WTC11 (cell line): ENCODE measurements at places on chromosomes 6 and 20. TPM values are rescaled to one million over a fixed set of nuclear protein-coding genes. Genes with fewer than 3 reads are reported as not detected.
A peak's percentile ranks its signal among the peaks of the same experiment; 100 is the strongest.

GRCh38 chr6:158233214-158233795 lies 65.2 kb downstream of the GTF2H5 start:
- peaks cover 22% of the 10 kb centered on the region for H3K27me3 ChIP-seq
- H3K36me3 ChIP-seq, result peaks cover 10% of the 10 kb centered on the region
- peaks cover 22% of the 10 kb centered on the region for H3K4me1 ChIP-seq
- peak overlapping the region; percentile 83 for H3K4me3 ChIP-seq

GRCh38 chr20:17712708-17713107 lies 12.9 kb downstream of the BANF2 start:
- DNase-seq, result no peak
- no peaks in the 10 kb centered on the region for H3K27me3 ChIP-seq
- no peaks in the 10 kb centered on the region for H3K36me3 ChIP-seq

- no peak overlapping the region for H3K4me3 ChIP-seq
- H3K4me1 ChIP-seq, result peaks cover 12% of the 10 kb centered on the region
- H3K27ac ChIP-seq, result no peak overlapping the region
- peaks cover 3% of the 10 kb centered on the region for H3K27me3 ChIP-seq
Measured at GRCh38 chr6:6518631-6519427, 69.7 kb upstream of the LY86 start.

- no peaks in the 10 kb centered on the region; the same call in 1 of the 2 replicates for H3K27me3 ChIP-seq
- no peak overlapping the region for H3K27ac ChIP-seq
- no peaks in the 10 kb centered on the region for H3K36me3 ChIP-seq
- no peak overlapping the region for H3K4me3 ChIP-seq
Measured at GRCh38 chr20:47024461-47024937, 129.9 kb downstream of the EYA2 start.

DNA sequence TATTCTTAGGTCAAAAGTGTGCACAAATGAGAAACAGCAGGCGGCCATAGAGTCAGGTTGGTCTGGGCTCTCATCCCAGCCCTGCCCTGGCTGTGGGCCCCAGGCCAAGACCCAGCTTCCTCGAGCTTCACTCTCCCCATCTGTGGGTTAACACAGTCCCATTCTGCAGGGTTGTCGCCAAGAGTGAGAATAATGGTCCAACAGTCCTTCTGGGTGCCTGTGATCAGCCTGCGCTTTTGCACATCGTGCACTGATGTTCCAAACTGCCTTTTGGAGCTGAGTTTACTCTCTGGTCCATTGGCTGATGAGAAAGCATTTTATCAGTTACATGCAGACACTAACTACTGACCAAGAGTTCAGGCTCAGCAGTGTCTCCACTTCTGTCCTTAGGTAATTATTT lies 82.6 kb downstream of the INSM1 start:
- H3K36me3 ChIP-seq, result no peaks in the 10 kb centered on the region
- DNase-seq, result no peak
- no peak overlapping the region for H3K4me3 ChIP-seq
- H3K27ac ChIP-seq, result no peak overlapping the region

DNA sequence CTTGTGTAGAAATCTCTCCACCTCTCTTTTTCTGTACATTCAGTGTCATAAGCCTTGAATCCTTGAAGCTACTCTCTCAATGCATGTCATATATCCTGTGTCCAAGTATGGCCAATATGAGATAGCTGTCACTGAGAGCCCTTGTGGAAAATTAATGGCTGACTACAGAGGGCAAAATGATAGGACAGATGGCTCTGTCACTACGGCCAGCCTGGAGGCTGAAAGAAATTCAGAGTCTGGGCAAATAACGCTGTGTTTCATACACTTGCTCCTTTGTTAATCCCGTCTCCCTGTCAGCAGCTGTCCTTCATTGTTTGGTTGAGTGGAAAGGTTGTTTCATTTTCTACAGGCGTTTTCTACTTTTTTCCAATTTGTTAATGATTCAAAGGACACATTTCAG lies 70.4 kb upstream of the VGLL2 start:
- no peak overlapping the region for H3K4me3 ChIP-seq
- no peaks in the 10 kb centered on the region for H3K27me3 ChIP-seq
- H3K27ac ChIP-seq, result no peak overlapping the region
- no peak for DNase-seq
- peaks cover 21% of the 10 kb centered on the region for H3K4me1 ChIP-seq

DNA sequence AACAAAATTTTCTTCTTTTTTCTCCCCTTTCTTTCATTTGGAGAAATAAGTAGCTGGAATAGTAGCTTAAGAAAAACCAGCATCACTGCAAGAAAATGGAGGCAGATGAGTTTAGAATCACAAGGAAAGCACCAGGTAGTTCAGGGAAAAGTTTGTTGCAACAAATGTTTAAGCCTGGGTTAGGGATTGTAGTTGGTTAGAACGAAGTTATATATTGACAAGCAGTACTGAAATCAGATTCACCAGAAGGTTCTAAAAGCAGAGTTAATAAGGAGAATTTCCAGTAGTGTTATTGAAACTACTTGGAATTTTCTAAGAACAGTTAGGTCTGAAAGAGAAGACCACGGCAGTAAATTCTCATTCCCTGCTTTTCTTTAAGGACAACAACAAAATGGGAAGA lies 70.2 kb downstream of the BMP2 start:
- H3K4me3 ChIP-seq, result no peak overlapping the region
- DNase-seq, result no peak
- no peaks in the 10 kb centered on the region for H3K36me3 ChIP-seq
- H3K27ac ChIP-seq, result no peak overlapping the region
- H3K27me3 ChIP-seq, result no peaks in the 10 kb centered on the region
- peaks cover 32% of the 10 kb centered on the region for H3K4me1 ChIP-seq

The OR12D3 gene
- total RNA-seq, result not detected in 3 replicates

GRCh38 chr6:166777096-166777630 lies 150.1 kb upstream of the RPS6KA2 start:
- no peak overlapping the region for H3K4me3 ChIP-seq
- H3K27ac ChIP-seq, result no peak overlapping the region
- H3K4me1 ChIP-seq, result peaks cover 11% of the 10 kb centered on the region
- H3K36me3 ChIP-seq, result no peaks in the 10 kb centered on the region

DNA sequence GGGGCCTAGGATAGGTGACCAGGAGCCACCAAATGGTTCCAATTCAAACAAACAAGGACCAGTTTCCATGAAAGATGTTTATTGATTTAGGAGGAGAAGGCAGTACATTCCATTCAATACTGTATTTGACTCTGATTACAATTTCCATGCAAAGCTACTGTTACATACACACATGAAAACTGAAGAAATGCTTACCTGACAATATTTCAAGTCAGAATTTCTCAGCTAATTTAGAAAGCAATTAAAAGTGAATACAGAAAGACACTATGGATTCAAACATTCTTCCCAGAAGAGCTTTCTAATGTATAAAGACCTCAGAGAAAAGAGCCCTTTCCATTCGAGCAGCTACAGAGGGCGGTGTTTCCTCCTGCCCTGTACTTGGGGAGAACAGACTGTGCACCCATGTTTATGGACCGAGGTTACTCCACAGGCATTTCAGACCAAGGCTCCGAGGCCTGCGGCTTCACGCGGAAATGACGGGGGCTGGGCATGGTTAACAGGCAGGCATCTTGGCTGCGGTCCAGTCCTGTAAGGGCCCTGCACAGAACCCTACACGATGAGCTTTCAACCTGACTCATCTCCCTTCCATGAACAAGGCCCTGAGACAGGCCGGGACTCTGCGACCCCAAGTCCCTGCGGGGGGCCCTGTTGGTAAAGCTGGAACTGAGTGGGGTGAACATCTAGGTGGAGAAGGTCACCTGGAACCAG lies 25.7 kb upstream of the TCFL5 start:
- no peak overlapping the region for H3K4me3 ChIP-seq
- peaks cover 57% of the 10 kb centered on the region for H3K36me3 ChIP-seq

The ZFAND3 gene
- 45.4 to 51.6 TPM (median 50.3 TPM) in 3 replicates for total RNA-seq

- H3K4me1 ChIP-seq, result peaks cover 13% of the 10 kb centered on the region
- H3K27ac ChIP-seq, result no peak overlapping the region
- no peak for DNase-seq
- no peaks in the 10 kb centered on the region for H3K27me3 ChIP-seq
- H3K4me3 ChIP-seq, result no peak overlapping the region
- H3K36me3 ChIP-seq, result peaks cover 61% of the 10 kb centered on the region
Measured at GRCh38 chr20:41174373-41174772, 37.0 kb downstream of the PLCG1 start.

DNA sequence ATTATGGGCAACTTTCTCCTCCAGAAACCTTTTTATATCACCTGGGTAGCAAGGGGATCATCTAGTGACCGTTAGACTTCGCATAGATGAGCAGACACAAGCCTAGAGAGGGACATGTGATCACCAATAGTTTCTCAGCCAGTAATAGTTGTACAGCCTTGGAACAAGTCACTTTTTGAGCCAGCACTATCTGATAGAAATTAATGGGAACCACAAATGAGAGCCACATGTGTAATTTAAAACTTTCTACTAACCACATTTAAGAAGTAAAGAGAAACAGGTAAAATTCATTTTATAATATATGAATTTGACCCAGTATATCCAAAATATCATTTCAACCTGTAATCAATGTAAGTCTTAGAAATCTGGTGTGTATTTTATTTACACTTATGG lies 592 bp upstream of the CTNNBL1 start:
- peaks cover 5% of the 10 kb centered on the region for H3K4me1 ChIP-seq
- no peak overlapping the region for H3K27ac ChIP-seq
- no peak for DNase-seq
- H3K27me3 ChIP-seq, result peaks cover 19% of the 10 kb centered on the region

- H3K27me3 ChIP-seq, result no peaks in the 10 kb centered on the region
- H3K36me3 ChIP-seq, result no peaks in the 10 kb centered on the region
- no peak for DNase-seq
- peak overlapping the region; percentile 48 for H3K27ac ChIP-seq
- peaks cover 27% of the 10 kb centered on the region for H3K4me1 ChIP-seq
- H3K4me3 ChIP-seq, result no peak overlapping the region
Measured at GRCh38 chr6:16947375-16948015, 154.4 kb upstream of the STMND1 start.

DNA sequence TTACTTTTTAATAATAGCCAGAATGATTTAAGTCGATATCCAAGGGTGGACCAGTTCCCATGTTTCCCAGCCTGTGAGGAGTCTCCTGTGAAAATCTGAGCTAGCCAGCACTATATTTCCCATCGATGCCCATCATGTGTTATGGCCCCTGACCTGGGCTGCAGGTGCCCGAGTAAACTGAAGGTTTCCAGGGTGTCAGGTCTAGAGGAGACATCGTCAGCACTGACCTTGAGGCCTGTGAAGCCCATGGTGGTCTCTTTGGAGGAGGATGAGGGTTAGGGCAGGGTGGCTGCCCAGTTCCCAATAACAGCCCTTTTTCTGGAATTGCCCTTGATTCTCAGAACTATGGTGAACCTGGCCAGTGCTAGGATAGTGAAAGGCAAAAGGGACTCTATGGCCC lies 63.0 kb upstream of the TOP1 start:
- H3K4me3 ChIP-seq, result no peak overlapping the region
- peaks cover 14% of the 10 kb centered on the region for H3K4me1 ChIP-seq
- no peaks in the 10 kb centered on the region for H3K36me3 ChIP-seq
- no peak for DNase-seq
- H3K27ac ChIP-seq, result no peak overlapping the region

The TFAP2D gene
- not detected in 3 replicates for total RNA-seq

- no peak overlapping the region for H3K27ac ChIP-seq
- peaks cover 3% of the 10 kb centered on the region for H3K36me3 ChIP-seq
- H3K4me3 ChIP-seq, result no peak overlapping the region
- no peak for DNase-seq
Measured at GRCh38 chr6:22800451-22800850, 231.1 kb downstream of the HDGFL1 start.

- no peak overlapping the region for H3K4me3 ChIP-seq
- H3K36me3 ChIP-seq, result no peaks in the 10 kb centered on the region
- H3K4me1 ChIP-seq, result no peaks in the 10 kb centered on the region
- no peaks in the 10 kb centered on the region; the same call in 1 of the 2 replicates for H3K27me3 ChIP-seq
Measured at GRCh38 chr6:88368071-88368787, 202.1 kb upstream of the CNR1 start.

- peaks cover 7% of the 10 kb centered on the region for H3K4me1 ChIP-seq
- H3K27ac ChIP-seq, result no peak overlapping the region
- no peaks in the 10 kb centered on the region for H3K36me3 ChIP-seq
- no peaks in the 10 kb centered on the region for H3K27me3 ChIP-seq
- no peak overlapping the region for H3K4me3 ChIP-seq
Measured at GRCh38 chr6:149474108-149474935, 10.5 kb downstream of the ZC3H12D start.

The GPR6 gene
- 0.22 TPM in 1 of 3 replicates, not detected in the others for total RNA-seq

The SIRPB1 gene
- total RNA-seq, result 0.11 TPM in 1 of 3 replicates, not detected in the others

DNA sequence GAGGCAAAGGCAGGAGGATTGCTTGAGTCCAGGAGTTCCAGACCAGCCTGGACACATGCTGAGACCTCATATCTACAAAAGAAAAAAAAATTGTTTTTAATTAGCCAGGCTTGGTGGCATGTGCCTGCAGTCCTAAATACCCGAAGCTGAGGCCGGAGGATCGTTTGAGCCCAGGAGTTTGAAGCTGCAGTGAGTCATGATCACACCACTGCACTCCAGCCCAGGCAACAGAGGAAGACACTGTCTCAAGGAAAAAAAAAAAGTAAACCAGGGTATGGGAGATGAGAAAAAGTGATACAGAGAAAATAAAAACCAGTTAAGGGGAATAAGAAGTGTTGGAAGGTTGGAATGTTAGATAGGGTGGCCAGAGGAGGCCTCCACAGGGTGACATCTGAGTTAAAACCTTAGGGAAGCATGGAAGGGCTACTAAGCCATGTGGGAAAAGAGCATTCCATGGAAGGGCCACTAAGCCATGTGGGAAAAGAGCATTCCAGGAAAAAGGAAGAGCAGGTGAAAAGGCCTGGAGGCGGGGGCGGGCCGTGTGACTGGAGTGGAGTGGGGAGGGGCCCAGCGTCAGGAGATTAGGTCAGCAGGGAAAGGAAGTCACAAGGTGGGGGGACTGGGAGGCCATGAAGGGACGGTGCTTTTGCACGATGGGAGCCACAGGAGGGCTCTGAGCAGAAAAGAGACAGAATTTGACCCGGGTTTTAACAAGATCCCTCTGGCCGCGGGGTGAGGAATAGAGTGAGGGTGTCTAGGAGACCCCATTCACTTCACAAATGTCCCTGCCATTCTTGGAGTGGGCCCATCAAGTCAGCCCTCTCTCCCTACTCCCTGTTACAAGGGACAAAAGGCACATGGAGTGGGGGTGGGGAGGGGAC lies 18.3 kb downstream of the CPNE5 start:
- H3K4me1 ChIP-seq, result peaks cover 22% of the 10 kb centered on the region
- no peak overlapping the region for H3K4me3 ChIP-seq
- no peaks in the 10 kb centered on the region for H3K36me3 ChIP-seq
- DNase-seq, result peak; percentile 35

- peaks cover 99% of the 10 kb centered on the region for H3K27me3 ChIP-seq
- H3K27ac ChIP-seq, result no peak overlapping the region
- no peaks in the 10 kb centered on the region; the same call in 1 of the 2 replicates for H3K36me3 ChIP-seq
- DNase-seq, result peak; percentile 64
- peak overlapping the region; percentile 65 for H3K4me3 ChIP-seq
Measured at GRCh38 chr6:1382883-1383728, 6.3 kb upstream of the FOXF2 start.

The ECT2L gene
- not detected in 3 replicates for total RNA-seq

- H3K4me1 ChIP-seq, result peaks cover 2% of the 10 kb centered on the region; the same call in 1 of the 2 replicates
- no peak overlapping the region for H3K4me3 ChIP-seq
- H3K27me3 ChIP-seq, result no peaks in the 10 kb centered on the region; the same call in 1 of the 2 replicates
- DNase-seq, result no peak
- H3K27ac ChIP-seq, result no peak overlapping the region
- H3K36me3 ChIP-seq, result no peaks in the 10 kb centered on the region
Measured at GRCh38 chr6:125910527-125910926, 46.0 kb upstream of the HINT3 start.

GRCh38 chr6:63348836-63349235 lies 29.1 kb upstream of the LGSN start:
- H3K27ac ChIP-seq, result no peak overlapping the region
- peaks cover 5% of the 10 kb centered on the region; the same call in 1 of the 2 replicates for H3K4me1 ChIP-seq
- no peak for DNase-seq
- no peaks in the 10 kb centered on the region for H3K27me3 ChIP-seq
